ENCODE measurements at places on chromosomes 3 and 15.

GRCh38 chr15:41948490-41948889, 23.9 kb downstream of the EHD4 start:
- no peak for DNase-seq

GRCh38 chr15:64493641-64494040, 33.3 kb downstream of the ZNF609 start:
- DNase-seq: no peak

GRCh38 chr3:188244395-188244861, 90.5 kb downstream of the LPP start:
- no peak for DNase-seq

DNA sequence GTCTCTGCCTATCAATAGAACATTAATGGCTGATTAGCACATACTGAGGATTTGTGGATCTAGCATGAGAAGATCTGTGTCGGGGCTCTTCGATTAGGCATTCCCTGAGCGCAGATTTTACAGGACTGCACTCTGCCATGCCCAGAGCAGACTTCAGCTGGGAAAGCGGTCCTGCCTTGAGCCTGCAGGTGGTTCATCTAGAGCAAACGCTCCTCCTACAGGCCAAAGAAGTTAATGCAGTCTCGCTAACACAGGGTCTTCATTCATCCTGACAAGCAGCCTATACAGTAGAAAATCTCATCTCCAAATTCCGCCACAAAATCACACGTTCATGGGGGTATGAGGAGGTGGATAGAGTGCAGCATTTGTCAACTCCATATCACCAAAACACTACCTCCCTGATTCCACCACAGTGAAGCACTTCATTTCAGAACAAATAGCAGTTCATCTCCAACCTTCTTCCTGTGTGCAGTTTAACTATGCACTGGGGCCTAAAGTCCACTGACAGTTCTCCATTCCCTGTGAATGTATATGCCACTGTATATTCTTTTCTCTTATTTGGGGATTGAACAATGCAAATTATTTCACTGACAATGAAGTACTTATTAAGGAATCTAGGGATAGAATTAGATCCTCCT, 405.8 kb downstream of the IGSF11 start:
- DNase-seq: no peak

- DNase-seq: no peak
Measured at GRCh38 chr15:39310633-39311032, 270.2 kb upstream of the THBS1 start.

- no peak for DNase-seq
Measured at GRCh38 chr3:160768031-160768430, 12.0 kb downstream of the PPM1L start.

GRCh38 chr3:156148345-156148945, 28.1 kb downstream of the KCNAB1 start:
- DNase-seq: no peak

GRCh38 chr3:188721990-188722389, 449.8 kb upstream of the TPRG1 start:
- DNase-seq: no peak

GRCh38 chr3:47347217-47347801, 33.5 kb upstream of the PTPN23 start:
- no peak for DNase-seq

DNA sequence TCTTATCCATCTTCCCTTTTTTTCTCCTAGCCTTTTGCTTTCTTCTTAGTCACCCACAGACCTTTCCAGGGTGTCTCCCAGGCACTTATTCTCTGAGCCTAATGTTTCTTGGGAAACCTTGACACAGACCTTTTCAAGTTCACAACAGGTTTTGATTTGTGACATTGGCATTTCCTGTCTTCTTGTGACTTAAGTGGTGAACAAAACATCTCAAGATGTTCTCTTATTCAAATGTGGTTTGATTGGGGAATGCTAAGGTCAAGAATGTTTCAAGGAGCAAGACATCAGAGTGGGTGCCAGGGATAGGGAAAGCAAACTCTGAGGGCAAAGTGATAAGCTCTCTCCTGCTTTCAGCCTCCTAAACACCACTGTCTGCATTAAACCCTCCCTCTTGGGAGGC, 68.2 kb upstream of the GSK3B start:
- no peak for DNase-seq

- no peak for DNase-seq
Measured at GRCh38 chr3:101146946-101147345, 153.7 kb upstream of the ABI3BP start.

DNA sequence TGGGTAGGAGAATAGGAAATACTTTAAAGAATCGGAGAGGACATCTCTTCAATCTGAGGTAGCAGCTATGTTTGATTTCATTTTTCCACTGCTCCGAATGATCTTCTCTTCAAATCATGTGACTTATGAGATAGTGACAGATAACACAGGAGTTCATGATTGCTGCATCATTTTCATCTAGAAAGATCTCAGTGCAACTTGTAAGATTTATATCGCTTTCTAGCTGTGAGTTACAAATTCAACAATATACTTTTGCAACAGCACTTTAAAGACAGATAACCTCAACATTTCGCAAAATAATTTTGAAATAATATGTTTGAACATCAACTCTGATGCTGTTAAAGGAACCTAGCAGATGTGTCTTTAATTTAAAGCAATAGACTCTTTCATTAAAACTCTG, 99.9 kb upstream of the CCDC80 start:
- DNase-seq: no peak

DNA sequence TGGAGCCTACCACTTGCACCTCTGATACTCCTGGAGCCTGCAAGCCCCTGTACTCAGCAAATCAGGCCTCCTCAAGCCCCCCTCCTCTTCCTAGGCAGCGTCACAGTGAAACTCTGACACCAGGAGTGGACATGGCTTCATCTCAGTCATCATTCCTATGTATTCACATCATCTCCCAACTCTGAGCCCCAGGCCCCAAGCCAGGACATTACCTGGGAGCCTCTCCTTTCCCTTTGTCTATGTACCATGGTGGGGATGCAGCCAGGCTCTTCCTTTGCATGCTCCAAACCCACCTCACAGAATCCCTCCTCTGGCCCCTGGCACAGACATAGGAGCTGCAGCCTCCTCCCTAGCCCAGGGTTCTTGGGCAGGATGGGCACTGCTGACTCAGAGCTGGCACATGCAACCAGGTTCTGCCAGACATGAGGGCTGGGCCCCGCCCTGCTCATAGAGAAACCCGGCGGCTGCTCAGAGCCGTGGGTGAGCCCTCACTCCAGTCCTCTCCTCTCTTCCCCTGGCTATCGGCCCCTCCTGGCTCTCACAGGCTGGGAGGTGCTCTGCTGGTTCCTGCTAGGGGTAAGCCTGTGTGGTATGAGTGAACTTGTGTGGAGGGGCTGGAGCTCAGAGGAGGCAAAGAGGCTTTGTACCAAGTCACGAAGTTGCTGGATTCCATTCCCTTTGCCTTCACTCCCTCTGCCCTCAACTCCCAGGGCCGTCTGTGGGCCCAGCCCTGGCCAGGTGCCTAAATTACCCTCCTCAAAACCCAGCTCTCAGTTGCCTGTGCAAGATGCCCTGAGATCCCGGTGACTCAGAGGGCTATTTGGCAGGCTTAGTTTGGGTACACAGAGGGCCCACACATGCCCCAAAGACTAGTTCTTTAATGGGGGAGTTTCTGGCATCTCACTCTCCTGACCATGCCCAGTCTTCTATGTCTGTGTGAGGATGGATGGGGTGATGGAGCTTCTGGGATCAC, 1.9 kb upstream of the PLCD1 start:
- peak; percentile 44 for DNase-seq

DNA sequence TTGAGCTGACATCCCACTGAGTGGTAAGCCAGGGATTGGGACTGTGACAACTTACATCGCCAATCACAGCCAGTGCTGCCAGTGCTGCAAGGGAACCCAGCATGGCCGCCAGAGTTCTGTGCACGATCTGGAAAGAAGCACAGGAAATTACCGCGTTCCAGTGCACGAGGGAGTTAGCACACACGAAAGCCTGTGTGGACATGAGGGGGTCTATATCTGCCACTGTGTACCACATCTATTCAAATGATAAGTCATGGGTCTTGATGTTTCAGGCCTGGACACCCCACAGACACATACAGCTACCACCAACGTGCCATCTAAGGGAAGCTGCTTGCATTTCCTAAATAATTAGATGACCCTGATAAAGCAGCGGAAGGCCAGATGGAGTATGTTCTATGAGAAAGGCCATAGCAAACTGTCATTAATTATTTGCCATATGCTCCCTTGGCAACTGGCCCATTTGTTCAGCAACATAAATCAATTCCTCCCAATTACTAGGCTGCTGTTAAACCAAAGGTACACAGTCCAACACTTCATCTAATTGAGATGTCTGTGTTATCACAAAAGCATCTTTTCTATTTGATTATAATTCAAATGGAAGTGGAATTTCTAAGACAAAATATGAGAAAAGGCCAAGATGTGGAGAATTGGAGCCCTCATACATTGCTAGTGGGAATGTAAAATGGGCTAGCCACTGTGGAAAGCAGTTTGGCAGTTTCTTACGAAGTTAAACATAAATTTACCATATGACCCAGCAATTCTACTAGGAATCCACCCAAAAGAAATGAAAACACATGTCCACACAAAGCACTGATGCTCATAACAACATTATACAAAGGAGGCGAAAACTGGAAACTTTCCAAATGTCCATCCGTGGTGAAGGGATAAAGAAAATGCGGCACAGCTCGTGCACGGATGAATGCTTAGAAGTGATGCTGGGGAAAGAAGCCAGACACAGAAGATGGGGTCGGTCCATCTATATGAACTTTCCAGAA, 108.3 kb downstream of the OCA2 start:
- DNase-seq: no peak

DNA sequence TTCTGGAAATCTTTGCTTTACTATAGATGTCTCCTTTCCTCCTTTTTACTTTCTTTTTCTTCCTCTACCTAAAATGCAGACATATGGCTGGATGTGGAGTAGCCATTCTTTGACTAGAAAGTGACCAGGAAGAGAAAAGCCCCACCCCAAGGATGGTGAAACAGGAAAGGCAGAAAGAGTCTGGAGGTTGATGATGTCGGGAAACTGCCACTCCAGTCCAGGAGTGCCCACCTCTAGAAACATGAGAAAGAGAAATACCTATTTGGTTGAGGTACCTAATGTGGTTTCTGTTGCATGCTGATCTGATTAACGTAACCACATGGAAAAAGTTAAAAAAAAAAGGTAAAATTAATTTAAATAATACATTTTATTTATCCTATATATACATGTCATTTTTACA, 55.2 kb upstream of the SSR3 start:
- no peak for DNase-seq

DNA sequence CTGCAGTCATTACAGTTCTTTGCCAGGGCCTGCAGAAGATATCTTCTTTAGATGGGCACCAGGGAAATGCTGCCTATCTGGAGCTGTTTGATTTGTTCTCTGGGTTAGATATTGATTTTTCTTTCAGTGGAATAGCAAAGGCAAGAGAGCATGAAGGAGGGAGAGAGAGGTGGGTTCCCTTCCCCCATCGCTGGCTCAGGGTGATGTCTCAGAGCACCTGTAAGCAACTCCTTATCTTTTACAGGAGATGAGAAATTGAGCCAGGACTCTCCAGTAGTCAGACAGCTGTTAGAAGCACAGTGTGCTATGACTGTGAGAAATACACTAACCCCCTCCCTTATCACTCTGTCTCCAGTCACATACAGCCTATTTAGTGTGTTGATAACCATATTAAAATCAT, 89.3 kb upstream of the SLC24A5 start:
- DNase-seq: no peak

- no peak for DNase-seq
Measured at GRCh38 chr15:79496838-79497237, 64.7 kb downstream of the MINAR1 start.

- no peak for DNase-seq
Measured at GRCh38 chr3:42306499-42306898, 40.5 kb upstream of the CCK start.

DNA sequence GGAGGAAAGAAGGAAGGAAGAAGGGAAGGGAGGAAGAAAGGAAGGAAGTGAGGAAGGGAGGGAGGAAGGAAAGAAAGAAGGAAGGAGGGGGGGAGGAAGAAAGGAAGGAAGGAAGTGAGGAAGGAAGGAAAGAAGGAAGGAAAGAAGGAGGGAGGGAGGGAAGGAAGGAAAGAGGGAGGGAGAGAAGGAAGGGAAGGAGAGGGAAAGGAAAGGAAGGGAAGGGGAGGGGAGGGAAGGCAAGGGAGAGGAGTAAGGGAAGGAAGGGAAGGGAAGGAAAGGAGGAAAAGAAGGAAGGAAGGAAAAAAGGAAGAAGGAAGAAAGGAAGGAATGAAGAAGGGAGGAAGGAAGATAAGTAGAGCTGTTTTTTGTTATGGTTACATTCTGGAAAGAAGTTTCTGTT, 141.2 kb downstream of the LRRC3B start:
- no peak for DNase-seq

- no peak for DNase-seq
Measured at GRCh38 chr3:61333192-61333961, 82.1 kb upstream of the FHIT start.

DNA sequence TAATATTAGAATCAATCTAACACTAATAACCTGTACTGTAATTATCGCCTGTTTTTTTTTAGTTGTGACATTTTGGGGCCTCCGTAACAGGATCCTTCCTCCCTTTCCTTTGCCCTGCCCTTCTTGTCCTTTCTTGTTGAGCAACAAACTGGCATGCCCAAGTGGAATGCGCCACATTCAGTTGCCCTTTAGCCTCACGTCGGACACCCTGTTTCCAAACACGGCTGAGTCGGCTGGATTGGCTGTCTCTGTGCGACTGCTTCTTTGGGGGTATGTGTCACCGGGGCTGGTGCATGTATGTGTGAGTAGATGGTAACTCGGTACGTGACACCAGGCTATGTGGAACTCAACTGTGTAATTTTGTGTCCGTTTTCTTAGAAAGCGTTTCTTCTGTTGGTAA, 24.1 kb downstream of the TRAK1 start:
- no peak for DNase-seq

- no peak for DNase-seq
Measured at GRCh38 chr15:92709110-92709790, 53.7 kb upstream of the FAM174B start.

DNA sequence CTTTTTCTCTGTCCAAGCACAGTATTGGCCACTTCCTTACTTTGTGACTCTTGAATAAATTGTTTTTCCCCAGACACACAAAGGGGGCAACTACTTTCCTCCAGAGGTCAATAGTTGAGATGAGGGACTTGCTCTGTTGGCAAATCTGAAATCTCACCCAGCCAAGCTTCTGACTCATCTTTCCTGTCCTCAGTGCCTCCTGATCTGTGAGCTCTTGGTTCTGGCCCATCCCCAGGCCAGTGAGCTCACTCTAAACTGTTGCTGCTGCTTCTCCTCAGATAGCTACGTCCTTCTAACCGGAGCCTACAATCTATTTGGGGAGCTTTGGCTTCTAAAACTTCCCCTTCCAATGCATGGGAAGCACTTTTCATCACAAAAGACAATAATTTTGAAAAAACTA, 50.0 kb upstream of the NMD3 start:
- no peak for DNase-seq

DNA sequence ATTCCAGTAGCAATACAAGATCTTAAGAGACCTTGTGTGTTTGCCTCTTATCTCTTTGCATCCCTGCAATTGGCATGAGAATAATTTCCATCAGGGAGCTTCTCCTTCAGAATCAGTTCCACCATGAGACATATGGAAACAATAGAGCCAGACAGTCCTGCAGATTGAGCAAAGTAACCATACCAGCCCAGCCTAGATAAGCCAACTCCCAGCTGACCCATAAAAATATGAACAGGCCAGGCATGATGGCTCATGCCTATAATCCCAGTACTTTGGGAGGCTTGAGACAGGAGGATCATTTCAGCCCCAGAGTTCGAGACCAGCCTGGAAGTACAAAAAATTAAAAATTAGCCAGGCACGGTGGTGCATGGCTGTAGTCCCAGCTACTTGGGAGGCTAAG, 12.7 kb downstream of the CNTN3 start:
- no peak for DNase-seq

- DNase-seq: no peak
Measured at GRCh38 chr3:30435861-30436331, 170.5 kb upstream of the TGFBR2 start.

All from effector CD4-positive, alpha-beta T cell (primary cell).